ENCODE measurements at places on chromosomes 16 and 17. TPM values are rescaled to one million over a fixed set of nuclear protein-coding genes. Genes with fewer than 3 reads are reported as not detected.

Gene HSPB9
- not detected for total RNA-seq

Gene PRSS33
- not detected for total RNA-seq

Gene KRT38
- total RNA-seq, result not detected

Gene CHAD
- total RNA-seq, result not detected

Gene KRTAP2-1
- total RNA-seq, result not detected

Gene CCL4L2
- total RNA-seq, result not detected

Gene TBC1D3I
- total RNA-seq, result not detected

Gene TP53TG3F
- not detected for total RNA-seq

Gene LAT
- total RNA-seq, result 12.2 TPM

Gene OR1A1
- total RNA-seq, result not detected

Gene SLC25A10
- total RNA-seq, result 32.1 TPM

Gene SDR42E2
- total RNA-seq, result not detected

Gene GCGR
- 12.4 TPM for total RNA-seq

- DNase-seq, result peak; percentile 74
Measured at GRCh38 chr16:70685938-70686375, at the start of gene MTSS2. MTSS2 (minus strand) TSS chr16:70686053; CDS start chr16:70685791, 262 bp downstream.

GRCh38 chr17:49996495-49997300, 1.7 kb upstream of the DLX3 start:
- no peak for DNase-seq

- no peak for DNase-seq
Measured at GRCh38 chr16:17939122-17939536, 397.4 kb downstream of the NPIPA8 start.

GRCh38 chr16:69182730-69183416, 4.1 kb upstream of the SNTB2 start:
- DNase-seq, result no peak

DNA sequence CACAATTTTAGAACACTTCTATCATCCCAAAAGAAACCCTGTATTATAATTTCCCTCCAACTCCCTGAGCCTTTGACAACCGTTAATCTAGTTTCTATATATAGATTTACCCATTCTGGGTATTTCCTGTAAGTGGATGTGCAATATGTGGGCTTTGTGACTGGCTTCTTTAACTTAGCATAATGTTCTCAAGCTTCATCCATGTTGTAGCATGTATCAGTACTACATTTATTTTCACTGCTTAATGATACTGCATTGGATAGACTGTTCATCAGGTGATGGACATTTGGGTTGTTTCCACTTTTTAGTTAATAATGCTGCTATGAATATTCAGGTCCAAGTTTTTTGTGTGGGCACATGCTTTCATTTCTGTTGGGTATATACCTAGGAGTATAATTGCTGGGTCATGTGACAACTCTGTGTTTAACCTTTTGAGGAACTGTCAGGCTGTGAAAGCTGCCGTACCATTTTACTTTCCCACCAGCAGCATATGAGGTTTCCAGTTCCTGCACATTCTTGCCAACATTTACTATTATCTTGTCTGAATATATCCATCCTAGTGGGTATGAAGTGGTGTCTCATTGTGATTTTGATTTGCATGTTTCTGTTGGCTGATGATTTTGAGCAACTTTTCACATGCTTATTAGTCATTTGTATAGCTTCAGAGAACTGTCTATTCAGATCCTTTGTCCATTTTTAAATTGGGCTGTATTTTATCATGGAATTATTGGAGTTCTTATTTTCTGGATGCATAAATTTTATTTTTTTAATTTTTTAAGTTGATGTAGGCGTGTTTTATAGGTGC, 16.4 kb downstream of the REXO5 start:
- no peak for DNase-seq

DNA sequence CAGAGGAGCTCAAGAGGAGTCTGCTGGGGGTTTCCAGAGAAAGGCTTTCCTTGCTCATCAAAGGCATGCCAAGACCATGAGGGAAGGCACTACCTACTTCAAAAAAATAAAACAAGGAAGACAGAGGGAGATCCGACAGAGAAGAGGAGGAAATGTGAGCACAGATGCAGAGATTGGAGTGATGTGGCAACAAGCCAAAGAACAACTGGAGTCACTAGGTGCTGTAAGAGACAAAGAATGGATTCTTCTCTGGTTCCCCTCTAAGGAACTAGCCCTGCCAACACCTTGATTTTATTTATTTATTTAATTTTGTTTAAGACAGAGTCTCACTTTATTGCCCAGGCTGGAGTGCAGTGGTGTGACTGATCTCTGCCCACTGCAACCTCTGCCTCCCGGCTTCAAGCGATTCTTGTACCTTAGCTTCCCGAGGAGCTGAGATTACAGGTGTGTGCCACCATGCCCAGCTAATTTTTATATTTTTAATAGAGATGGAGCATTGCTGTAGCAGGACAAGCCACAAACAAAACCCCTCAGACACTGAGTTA, 13.8 kb upstream of the ACSF2 start:
- no peak for DNase-seq

- no peak for DNase-seq
Measured at GRCh38 chr16:25434064-25434463, 176.4 kb upstream of the ZKSCAN2 start.

DNA sequence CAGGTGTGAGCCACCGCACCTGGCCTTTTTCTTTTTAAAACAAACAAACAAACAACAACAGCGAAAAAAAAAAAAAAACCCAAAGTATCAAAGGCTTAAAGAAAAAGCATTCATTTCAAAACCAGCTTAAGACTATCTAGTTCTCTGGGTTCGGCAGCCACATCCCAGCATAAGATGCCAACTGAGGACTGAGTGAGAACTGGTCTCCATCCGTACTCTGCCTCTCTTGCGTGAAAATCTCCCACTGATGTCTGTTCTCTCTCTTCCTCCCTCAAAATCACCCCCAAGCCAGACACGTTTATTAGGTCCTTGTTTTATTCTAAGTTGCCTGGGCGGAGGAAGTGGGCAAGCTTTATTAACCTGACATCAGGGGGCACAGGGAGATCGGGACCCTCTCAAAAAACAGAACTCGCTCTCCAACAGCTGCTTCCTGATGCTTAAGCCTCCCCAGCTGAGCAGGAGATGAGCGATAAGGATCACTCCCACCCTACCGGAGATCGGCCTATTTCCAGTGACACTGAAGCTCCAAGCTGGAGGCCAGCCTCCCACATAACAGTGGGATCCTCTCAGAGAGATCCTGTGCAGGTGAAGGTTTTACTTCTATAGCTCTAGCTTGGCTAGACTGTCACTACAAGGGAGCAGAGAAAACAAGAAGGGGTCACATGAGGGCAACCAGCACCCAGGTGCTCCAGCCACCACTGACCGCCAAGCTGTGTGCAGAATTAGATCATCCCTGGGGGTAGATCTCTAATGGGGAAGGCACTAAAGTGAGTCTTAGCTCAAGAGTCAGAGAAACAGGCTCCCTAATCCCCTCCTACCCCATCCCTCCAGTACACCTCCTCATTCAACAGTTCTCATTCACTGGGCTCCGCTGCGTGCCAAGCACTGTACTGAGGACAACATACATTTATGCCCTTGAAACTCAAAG, 13.6 kb downstream of the CDC42EP4 start:
- no peak for DNase-seq

DNA sequence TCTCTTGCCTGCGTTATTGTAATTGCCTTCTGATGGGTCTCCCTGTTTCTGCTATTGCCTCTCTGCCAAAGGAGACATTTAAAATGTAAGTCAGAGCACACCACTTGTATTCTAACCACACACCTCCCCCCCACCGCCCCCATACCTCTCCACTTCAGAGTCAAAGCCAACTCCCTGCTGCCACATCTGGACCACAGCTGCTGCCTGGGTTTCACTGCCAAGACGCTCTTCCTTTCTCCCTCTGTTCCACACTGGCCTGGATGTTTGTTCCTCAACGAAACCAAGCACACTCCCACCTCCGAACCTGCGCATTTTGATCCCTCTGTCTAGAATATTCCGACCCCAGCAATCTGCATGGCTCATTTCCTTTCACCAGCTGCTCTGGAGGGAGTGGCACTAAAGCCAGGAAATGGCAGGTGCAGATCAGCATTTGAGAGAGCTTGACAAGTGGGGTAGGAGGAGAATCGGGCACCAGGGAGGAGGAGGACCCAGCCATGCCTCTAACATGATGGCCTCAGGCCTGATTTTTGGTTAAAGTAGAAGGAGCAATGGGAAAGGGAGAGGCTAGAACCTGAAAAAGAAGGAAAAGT, 92.4 kb upstream of the HS3ST2 start:
- DNase-seq, result no peak

GRCh38 chr16:84518804-84519341, 14.4 kb upstream of the MEAK7 start:
- no peak for DNase-seq

GRCh38 chr16:69478685-69479084, 54.3 kb downstream of the CYB5B start:
- no peak for DNase-seq

- no peak for DNase-seq
Measured at GRCh38 chr16:83100679-83101078, 473.9 kb downstream of the CDH13 start.

- no peak for DNase-seq
Measured at GRCh38 chr17:41972571-41973407, 6.2 kb downstream of the CNP start.

DNA sequence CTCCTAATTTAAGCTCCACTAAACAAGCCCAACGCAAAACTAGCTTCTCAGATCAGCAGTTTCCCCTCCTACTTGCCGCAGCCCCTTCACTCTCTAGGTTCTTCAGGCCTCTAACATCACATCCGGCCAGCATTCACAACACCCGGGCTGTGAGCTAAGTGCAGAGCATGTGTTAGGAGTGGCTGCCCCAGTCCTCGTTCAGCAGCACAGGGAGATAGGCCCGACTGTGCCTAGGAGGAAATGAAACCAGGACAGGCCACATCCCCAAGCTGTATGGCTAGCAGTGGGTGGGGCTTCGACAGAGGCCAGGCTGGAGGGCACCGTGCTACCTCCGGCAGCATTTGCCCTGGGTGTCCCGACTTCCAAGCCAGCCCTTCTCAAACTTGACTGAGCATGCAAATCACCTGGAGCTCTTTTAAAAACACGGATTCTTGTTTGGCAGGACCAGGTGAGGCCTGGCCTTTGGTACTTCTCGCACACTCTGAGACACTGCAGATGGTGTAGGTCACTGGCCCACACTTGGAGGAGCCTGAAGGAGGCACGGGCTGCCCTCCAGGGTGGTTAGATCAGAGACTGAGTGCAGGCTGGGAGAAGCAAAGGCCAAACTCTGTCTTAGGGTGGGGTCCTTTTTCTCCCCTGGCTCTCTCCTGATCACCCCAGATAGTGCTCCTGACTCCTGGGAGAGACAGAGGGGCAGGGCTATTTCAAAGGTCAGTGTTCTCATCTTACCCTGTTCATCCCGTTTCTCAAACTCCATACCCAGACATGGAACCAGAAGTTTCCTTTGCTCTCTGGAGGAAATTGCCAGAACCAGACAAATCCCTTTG, 202.0 kb downstream of the C16orf78 start:
- peak; percentile 40 for DNase-seq

GRCh38 chr17:142876-143784, 5.8 kb downstream of the SCGB1C2 start:
- peak; percentile 3 for DNase-seq

DNA sequence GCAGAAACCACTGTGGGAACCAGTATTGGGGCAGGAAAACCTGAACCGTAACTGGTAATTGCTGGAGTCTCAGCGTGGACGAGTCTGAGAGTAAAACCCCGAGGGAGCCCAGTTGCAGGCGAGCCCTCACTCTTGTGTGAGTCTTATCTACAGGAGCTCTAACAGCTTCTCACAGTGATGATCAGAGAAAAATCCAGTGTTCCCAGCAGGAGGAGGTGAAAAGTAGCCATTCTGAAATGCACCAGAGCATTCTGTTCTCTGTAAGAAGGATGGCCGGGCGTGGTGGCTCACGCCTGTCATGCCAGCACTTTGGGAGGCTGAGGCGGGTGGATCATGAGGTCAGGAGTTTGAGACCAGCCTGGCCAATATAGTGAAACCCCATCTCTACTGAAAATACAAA, 161.2 kb downstream of the COPRS start:
- DNase-seq, result no peak

DNA sequence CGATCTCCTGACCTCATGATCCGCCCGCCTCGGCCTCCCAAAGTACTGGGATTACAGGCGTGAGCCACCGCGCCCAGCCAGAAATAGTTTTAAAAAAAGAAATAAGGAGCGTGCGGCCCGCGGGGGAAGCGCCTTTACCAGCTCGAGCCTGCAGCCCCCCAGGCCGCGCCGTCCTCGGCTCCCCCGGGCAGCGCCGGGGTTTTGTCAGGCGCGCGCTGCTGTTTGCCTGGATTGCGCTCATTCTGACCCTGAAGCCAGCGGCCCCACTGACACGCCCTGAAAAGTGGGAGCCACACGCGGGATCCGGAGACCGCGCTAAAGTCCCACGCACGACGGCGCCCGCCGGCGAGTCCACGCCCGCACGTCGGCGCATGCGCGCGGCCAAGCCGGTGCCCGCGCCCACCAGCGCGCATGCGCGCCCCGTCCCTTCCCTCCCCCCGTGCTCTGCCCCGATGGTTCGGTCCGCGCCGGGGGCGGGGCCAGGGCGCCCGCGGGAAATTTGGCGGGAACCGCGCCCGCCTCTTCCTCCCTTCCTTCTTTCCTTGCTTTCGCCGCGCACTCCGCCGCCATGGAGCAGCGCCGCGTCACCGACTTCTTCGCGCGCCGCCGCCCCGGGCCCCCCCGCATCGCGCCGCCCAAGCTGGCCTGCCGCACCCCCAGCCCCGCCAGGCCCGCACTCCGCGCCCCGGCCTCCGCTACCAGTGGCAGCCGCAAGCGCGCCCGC, at the start of gene CDT1:
TSS of gene CDT1 (plus strand) at position 526 of the 724 bp plus-strand sequence. CDS start at position 569, 43 bp downstream.
- peak; percentile 67 for DNase-seq

DNA sequence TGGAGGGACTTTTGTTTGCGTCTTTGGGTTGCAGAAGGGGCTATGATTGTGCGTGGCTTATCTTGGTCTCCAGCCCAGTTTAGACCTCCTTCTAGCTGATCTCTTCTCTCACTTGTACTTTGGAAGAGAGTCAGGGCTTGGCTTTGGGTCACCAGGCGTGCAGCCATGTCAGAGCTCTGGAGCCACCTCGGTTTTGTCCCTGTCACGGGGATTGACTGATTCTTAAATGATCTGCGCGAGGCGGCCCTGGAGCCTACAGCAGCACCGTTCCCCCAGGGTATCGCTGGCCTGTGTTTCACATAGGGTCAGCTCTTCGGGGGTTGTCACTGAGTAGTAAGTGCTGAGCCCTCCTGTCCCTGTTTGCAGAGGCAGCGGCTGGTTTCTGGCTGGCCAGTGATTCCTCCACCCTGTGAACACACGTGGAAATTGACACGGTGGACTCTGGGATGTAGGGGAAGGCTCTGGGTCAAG, 209.8 kb upstream of the CHMP6 start:
- DNase-seq, result no peak

DNA sequence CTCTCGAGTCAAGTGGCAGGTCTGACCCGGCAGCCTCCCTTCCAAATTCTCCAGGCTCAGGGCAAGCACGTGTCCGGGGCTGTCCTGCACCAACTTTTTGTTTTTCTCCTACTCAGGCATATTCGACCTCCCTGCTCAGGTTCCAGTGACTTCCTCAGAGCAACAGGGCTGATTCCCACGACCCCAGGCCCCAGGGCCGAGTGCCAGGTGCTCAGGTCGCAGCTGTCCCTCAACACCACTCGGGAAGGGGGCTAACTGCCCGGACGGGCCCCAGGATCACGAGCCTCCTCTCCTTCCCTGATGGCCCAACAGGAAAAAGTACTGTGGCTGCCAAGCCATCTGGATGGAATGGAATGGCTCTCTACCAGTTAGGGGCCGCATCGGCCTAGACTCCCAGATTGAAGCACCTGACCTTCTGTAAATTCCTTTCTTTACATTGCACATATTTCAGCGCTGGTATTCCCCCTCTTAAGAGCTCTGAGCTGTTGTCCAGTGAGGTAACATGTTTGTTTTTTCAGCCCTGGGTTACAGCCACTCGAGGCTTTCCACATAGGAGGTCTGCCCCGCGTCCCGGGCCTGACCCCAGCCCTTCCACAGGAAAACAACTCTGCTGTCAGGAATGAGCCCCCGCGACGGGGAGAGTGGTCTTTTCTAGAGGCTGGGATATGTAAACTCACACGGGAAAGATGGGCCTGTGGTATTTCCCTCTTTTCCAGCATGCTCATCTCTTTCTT, 25.0 kb downstream of the NXN start:
- DNase-seq, result no peak
